Daoy (cell line): ENCODE measurements at places on chromosomes 2 and 18. TPM values are rescaled to one million over a fixed set of nuclear protein-coding genes. Genes with fewer than 3 reads are reported as not detected.

DNA sequence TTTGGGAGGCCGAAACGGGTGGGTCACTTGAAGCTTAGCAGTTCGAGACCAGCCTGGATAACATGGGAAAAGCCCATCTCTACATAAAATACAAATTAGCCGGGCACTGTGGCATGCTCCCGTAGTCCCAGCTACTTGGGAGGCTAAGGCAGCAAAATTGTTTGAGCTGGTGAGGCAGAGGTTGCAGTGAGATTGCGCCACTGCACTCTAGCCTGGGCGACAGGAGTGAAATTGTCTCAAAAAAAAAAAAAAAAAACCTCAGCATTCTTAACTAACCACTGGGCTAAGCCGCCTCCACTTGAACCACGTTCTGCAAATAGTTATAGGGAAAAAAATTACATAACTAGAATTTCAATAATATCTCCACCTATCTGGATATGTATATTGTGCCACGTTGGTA lies 2.3 kb downstream of the FOXI3 start:
- no peak for DNase-seq

Gene STK39
- total RNA-seq, result 22.5 and 27.3 TPM in 2 replicates

- no peak for DNase-seq
Observed at GRCh38 chr18:13427354-13427753, 208.8 kb downstream of the LDLRAD4 start.

DNA sequence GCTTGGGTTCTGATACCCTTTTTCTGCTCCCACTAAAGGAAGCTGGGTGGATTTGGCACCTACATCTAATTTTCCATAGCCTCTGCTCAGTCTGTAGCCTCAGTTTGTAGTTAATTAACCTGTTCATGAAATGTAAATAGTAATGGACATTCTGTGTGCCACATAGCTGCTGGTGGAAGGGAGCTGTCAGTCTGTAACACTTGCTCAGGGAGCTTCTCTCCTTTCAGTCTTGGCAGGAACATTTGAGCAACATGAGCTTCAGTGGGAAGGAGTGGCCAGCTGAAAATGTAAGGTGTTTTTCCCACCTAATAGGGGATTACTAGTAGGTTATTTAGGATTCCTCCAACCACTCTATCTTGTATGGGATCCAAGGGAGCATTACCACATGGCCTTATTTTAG lies 203.4 kb downstream of the ASXL3 start:
- no peak for DNase-seq

DNA sequence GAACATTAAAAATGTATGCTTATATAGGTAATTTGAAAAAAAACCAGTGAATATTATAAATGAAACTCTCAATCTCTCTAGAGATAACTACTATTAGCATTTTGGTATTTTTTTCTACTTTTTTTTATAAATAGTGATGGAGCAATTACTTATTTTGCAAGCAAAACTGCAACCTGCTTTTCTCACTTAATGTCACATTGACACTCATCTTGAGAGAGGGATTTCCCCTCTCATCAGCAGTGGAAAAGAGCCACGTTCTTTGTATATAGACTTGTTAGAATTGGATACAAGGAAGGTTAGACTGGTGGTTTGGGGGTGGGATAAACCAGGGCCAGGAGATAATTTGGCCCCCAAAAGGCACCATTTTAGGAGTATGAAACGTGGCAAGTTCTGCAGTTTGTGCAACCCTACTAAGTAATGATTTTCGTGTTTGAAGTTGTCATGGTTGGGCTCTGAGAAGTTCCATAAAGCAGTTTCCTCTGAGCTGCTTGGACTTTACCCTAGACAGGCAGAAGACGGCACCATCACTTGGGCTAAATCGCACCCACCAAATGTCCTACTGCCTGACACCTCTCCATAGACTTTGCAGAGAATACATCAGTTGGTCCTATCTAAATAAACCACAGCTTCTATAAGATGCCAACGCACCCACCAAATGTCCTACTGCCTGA lies 194.0 kb downstream of the ACTR3 start:
- DNase-seq, result no peak

DNA sequence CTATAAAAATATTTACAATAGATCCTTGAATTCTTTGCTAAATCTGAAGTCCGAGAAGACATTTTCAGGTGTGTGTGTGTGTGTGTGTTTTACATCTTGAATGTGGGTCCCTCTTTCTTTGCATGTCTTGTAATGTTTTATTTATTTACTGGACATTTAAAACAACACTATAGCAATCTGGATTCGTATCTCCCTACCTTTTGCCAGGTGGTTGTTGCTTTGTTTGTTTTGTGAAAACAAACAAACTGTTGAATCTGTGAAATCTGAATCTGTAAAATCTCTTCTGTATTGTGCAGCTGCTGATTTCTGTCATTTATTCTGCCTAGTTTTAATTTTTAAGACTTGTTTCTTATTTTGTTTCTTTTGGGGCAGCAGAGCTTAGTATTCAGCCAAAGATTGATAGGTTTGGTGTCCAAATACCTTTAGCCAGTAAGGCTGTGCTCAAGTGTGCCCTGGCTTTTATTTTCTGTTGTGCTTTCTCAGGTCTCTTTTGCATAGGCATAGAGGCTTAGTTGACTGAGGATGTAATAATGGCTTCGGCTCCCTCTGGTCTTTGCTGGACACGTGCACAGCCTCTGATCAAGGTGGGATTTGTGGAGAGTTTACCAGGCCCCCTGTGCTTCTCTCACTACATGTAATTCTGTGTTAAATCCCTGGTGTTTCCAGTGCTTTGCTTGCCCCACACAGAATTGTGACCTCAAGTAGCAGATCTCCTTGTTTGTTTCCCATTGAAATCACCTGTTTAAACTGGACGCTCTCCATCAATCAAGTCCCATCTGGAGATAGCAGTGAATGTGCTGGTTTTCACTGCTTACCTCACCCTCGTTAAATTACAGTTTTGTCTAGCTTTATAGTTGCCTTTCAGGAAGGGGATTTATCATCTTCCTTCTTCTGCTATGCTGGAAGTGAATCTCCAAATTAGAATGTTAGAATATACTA lies 71.1 kb downstream of the BIRC6 start:
- DNase-seq, result no peak

- DNase-seq, result no peak
Observed at GRCh38 chr2:1571477-1572417, 158.5 kb downstream of the TPO start.

- DNase-seq, result no peak
Observed at GRCh38 chr2:100196786-100197494, 54.5 kb upstream of the AFF3 start.

Gene CFAP65
- total RNA-seq, result 0.11 TPM in 1 of 2 replicates, not detected in the other

GRCh38 chr2:84534225-84534624 lies 17.9 kb downstream of the DNAH6 start:
- DNase-seq, result no peak

Gene MERTK
- total RNA-seq, result 0.57 and 10.2 TPM in 2 replicates

Gene SLC11A1
- total RNA-seq, result not detected in 2 replicates

- DNase-seq, result no peak
Observed at GRCh38 chr2:197673606-197674005, 1.8 kb downstream of the RFTN2 start.

GRCh38 chr18:46366201-46366600 lies 262.0 kb downstream of the HAUS1 start:
- DNase-seq, result no peak

Gene DHRS9
- 0.39 and 2.5 TPM in 2 replicates for total RNA-seq

- no peak for DNase-seq
Observed at GRCh38 chr2:36367486-36367885, 11.9 kb downstream of the CRIM1 start.

DNA sequence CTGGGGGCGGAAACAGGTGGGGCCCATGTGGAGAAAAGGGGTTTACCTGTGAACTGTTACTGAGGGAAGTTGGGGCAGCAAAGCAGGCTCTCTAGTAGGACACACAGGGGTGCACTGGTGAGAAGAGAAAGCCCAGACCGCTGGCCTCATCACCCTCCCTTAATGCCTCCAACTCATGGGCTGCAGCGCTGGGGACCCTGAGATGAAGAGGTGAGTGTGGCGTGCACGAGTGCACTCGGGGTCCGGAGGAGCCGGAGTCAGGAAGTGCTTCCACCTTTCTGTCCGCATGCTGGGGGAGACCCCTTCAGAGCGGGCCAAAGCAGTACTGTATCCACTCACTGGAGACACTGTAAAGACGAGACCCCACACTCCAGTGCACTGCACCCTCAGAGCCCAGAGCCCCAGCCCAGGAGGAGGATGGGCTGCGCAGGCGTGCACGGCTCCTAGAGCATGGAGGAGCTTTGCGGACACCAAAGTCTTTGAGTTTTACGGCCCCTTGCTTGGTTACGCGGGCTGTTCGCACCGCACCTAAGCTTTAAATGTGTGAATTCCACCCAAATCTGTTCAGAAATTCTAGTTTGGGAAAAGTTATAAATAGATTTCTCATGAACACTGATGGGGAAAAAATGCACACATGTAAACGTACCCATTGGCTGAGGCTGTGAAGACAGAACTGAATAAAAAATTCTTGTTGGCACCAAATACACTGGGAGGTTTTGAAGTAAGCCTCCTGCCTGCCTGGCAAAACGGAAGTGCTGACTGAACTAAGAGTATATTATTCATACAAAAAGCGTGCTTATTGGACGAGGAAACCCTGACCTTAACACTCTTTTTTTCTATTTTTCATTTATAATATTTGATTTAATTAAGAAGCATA lies 45.4 kb upstream of the PPP4R1 start:
- DNase-seq, result no peak

DNA sequence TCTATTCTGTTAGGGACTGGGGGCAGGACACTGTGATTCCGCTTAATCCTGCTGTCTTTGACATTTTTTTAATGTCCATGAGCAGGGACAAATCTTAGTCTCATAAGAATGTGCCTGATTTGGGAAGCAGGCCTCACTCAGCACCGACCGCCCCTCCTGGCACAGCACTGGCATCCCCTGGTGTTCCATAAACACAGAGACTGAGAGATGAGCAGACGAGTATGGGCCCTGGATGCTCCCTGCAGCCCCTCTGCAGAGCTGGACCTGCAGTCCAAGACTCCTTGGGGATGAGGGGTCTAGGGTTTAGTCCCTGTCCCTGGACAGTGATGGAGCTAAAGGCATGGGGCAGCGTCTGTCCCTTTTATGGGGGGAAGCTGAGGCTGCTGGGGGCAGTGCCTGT lies 81.6 kb downstream of the NDUFA10 start:
- DNase-seq, result no peak

GRCh38 chr2:220107380-220107791 lies 480.0 kb downstream of the SLC4A3 start:
- DNase-seq, result no peak

DNA sequence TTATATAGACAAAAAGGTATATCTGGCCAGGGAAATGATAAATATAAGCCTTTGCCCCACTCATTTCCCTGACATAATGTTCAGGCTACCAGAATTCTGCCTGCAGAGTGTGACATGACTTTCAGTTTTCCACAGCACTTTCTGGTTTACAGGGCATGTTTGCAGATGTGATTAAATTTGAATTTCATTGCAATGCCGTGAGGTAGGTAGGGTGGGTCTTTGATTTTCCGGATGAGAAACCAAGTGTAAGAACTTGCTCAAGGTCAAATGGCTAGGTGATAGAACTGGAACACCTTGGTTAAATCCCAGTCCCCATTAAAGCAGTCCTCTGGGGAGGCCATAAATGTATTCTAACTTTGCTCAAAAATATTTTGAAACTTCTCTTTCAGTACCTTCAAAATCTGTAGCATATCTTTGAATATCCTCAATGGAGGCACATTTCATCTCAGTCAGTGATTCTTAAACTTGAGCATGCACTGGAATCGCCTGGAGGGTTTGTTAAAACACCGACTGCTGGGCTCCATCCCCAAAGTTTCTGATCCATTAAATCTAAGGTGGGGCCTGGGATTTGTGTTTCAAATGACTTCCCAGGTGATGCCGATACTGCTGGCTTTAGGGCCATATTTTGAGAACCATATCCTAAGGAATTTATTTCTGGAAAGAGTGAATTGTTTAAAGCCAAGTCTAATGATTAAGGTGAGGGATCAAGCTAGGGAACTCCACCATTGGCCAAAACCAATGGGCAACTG lies 35.0 kb downstream of the MRPL33 start:
- DNase-seq, result no peak

GRCh38 chr2:24512831-24513230 lies 21.8 kb downstream of the NCOA1 start:
- no peak for DNase-seq

- DNase-seq, result peak; percentile 64
Observed at GRCh38 chr2:105438104-105438929, 39.5 kb upstream of the FHL2 start.

DNA sequence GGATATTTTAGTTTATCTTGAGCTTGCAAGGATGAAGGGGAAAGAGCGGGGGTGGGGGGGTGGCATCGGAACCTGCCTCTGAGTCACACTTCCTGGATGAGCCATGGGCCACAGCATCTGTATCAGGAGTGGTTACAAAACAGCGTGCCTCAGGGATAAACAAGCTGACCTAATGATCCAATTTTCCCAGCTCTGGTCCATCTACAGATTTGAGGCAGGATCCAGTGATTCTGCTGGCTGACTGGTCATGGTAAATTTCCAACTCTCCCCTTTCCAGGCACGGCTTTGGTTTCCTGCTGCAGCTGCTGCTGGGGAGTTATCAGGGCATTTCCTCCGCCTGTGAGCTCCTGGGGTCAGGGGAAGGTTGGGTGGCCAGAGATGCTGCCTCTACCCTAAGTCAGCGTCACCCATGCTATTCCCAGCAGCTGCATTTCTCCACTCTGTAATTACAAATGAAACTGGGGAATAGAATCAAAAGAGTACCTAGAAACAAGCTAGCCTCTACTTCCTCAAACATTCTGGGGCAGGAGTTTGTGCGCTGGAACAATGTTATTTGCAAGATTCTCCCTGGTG lies 4.7 kb upstream of the HPCAL1 start:
- DNase-seq, result peak; percentile 93

DNA sequence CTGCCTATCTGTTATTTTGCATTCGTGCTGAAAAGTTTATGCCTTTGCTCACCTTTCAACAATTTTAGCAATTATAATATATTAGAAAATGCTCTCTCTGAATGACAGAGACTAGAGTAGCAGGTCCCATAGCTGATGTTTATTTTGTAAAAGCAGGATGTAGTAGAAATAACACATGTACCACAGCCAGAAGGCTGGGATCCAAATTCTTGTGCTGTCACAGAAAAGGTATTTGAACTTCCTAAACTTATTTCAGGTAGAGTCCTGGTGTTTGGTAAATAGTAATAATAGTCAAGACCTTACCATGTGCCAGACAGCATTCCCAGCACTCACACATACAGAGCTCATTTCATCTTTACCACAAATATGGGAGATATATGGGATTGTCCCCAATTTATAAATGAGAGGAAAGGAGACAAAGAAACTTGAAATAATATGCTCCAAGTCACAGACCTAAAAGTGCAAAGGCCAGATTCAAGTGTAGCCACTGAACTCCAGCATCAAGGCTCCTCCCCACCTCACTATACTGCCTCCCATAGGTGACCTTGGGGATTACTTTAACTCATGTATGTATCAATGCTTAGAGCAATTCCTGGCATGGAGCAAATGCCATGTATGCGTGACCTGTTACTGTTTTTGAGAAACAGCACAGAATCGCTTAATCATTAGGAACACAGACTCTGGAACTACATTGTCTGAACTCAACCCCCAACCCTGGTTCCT lies 284.7 kb upstream of the RAB12 start:
- no peak for DNase-seq
